ENCODE measurements at places on chromosomes 11 and 22.

- DNase-seq, result no peak
Observed at GRCh38 chr11:11604370-11604990, 17.3 kb downstream of the GALNT18 start.

GRCh38 chr22:46053563-46054090 lies 76.7 kb upstream of the WNT7B start:
- peak; percentile 43 for DNase-seq

DNA sequence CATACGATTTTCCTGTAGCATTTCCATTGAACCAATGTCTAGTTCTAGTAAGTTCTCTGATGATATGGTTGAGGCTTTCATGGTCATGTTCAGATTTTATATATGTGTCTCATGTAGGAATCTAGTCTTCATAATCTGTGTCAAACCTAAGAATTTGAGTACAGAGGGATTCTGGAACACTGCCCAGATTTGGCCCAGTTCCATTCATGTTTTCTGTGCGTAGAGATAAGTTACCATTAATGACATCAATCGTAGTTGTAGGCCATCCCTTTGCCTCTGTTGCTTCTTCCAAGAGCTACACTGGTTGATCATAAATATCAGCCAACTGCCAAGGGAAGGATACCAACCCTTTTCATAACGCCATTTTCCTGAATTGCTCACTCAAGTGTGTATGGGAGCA lies 23.3 kb downstream of the ST3GAL4 start:
- DNase-seq, result no peak

DNA sequence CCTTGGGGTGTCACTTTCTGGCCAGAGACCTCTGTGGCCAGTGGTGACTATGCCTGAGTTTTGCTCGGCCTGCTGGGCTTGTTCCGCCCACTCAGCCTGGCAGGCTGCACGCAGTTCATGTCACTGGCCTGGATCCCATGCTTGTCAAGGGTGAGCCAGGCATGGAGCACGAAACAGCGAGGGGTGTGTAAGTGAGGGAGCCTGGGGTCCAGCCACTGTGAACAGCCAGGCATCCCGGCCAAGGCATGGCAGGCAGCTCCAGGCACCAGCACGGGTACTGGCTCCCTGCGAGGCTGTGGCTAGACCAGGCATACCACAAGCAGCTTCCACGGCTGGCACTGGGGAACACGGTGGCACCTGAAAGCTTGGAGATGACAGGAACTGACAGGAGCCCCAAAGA lies 214.3 kb downstream of the LRRC4C start:
- no peak for DNase-seq

DNA sequence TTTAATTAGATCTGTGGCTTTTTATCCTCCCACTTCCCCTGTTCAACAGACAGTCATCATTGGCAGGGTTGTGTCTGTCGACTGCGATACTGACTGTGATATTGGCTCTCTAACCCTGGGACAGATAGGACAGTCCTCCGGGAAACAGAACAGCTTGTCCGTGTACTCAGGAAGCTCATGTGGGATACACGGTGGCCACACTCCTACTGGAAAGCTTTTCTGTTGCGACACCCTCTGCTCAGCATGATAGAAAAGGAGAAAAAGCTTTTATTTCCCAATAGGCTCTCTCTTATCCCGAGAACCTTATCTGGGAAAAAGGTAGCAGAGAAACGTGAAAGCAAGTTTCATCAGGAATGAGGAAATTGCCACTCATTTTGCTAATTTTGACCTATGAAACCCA lies 60.4 kb upstream of the HSPA8 start:
- no peak for DNase-seq

- no peak for DNase-seq
Observed at GRCh38 chr11:96259134-96259830, 83.7 kb downstream of the MAML2 start.

GRCh38 chr11:23473782-23474181 lies 613.5 kb upstream of the CCDC179 start:
- DNase-seq, result no peak

DNA sequence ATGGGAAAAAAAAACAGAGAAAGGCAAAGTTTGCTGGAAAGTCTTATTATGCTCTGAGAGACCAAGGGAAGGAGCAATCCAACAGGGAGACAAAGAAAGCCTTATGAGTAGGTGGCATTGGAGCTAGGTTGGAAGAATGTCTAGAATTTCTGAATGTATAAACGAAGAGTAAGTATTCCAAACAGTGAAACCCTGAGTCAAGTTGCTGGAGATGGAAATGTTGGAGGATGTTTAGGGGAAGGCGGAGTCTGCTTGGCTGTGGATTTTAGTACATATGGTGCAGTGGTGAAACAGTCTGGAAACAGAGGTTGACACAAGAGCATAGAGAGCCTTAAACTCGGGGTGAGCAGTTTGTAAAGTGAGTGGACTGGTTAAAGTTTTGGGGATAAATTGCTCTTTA lies 314.8 kb upstream of the CADM1 start:
- no peak for DNase-seq

- DNase-seq, result no peak
Observed at GRCh38 chr22:38481162-38481870, 13.4 kb downstream of the KDELR3 start.

DNA sequence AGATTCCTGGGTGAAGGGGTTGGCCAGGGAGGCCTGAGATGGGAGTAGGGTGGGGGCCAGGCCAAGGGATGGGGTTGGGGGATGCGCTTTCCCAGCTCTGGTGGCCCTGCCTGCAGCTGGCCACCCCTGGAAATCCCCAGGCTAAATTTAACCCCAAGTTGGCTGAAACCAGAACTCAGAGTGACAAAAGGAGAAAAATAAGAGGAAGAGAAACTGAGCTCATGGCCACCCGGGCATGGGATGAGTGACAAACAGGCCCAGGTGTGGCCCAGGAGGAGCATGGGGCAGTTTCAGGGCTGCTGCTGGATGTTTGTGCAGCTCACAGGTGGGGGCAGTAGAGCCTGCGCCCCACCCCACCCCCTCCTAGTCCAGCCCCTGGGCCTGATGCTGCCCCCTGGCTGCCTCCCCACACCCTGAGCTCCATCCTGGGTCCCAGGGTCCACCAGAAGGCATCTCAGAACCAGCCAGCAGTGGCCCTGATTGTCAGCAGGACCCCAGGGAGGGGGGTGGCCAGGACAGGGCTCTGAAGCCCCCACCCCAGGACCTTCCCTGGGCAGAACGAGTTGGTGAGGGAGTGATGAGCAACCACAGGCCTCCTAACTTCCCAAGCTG lies 48.0 kb downstream of the IGLL5 start:
- no peak for DNase-seq

GRCh38 chr11:62680825-62681240 lies 2.0 kb upstream of the UBXN1 start:
- no peak for DNase-seq

- no peak for DNase-seq
Observed at GRCh38 chr22:19730198-19730597, 6.9 kb downstream of the GP1BB start.

- no peak for DNase-seq
Observed at GRCh38 chr22:44181912-44182587, 1.3 kb downstream of the PARVG start.

DNA sequence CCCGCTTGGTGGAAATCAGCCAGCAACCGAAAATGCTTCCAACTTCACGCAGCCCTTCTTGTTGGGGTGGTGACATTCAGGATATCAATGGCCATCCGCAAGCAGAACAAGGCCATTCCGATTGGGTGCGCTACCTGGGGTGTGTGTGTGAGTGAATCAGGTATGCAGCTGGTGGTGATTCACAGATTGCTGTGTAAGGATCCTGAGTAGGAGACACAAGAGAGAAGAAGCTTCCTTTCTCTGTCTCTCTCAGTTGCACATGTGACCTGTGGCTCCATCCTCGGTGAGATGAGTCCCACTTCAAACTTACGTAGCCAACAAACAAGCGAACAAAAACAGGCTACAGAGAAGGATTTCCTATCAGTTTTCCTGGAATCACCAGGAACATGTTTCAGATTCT lies 9.6 kb upstream of the TMEM184B start:
- no peak for DNase-seq

- no peak for DNase-seq
Observed at GRCh38 chr11:126723665-126724045, 276.9 kb downstream of the KIRREL3 start.

DNA sequence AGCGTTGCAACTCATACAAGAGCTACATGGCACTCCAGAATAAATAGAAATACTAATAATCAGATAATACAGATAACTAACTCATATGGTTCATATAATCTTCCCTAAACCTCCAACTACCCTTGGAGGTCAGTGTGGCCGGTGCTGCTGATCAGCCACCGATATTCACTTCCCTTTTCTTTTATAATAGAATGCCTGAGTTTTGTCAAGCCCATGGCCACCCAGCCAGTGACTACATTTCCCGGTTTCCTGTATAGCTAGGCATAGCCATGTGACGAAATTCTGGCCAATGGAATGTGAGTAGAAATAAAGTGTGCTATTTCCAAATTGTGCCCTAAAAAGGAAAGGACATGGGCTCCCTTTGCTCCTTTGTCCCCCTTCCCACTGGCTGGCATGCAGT lies 5.9 kb upstream of the CAT start:
- DNase-seq, result no peak

- no peak for DNase-seq
Observed at GRCh38 chr11:12800032-12800671, 125.9 kb downstream of the TEAD1 start.

GRCh38 chr11:132408877-132409276 lies 1038.5 kb downstream of the NTM start:
- no peak for DNase-seq

- DNase-seq, result no peak
Observed at GRCh38 chr11:64244966-64245365, 1.8 kb downstream of the PPP1R14B start.

GRCh38 chr11:118634431-118635236 lies 27.2 kb downstream of the PHLDB1 start:
- no peak for DNase-seq

GRCh38 chr11:117868815-117869561 lies 7.5 kb downstream of the FXYD6 start:
- no peak for DNase-seq

- no peak for DNase-seq
Observed at GRCh38 chr11:118071416-118072030, 5.4 kb upstream of the TMPRSS4 start.

DNA sequence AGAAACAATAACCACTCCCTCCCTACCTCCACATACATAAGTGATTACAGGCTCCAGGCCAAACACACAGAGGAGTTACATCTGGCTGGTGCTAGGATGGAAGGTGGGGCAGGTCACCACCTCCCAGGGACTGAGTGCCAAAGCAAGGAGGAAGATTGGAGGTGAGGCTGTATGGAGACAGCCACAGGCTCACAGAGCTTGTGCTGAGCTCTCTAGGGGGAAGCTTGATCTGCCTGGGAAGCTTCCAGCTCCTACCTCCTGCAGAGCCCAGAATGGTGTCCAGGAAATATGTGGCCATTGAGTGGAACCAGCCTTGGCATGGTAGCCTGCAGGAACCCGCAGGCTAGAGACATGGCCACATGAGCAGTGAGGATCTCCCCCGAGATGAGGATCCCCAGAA lies 3.6 kb upstream of the MED15 start:
- DNase-seq, result no peak

GRCh38 chr11:20274031-20274430 lies 89.5 kb upstream of the HTATIP2 start:
- no peak for DNase-seq

DNA sequence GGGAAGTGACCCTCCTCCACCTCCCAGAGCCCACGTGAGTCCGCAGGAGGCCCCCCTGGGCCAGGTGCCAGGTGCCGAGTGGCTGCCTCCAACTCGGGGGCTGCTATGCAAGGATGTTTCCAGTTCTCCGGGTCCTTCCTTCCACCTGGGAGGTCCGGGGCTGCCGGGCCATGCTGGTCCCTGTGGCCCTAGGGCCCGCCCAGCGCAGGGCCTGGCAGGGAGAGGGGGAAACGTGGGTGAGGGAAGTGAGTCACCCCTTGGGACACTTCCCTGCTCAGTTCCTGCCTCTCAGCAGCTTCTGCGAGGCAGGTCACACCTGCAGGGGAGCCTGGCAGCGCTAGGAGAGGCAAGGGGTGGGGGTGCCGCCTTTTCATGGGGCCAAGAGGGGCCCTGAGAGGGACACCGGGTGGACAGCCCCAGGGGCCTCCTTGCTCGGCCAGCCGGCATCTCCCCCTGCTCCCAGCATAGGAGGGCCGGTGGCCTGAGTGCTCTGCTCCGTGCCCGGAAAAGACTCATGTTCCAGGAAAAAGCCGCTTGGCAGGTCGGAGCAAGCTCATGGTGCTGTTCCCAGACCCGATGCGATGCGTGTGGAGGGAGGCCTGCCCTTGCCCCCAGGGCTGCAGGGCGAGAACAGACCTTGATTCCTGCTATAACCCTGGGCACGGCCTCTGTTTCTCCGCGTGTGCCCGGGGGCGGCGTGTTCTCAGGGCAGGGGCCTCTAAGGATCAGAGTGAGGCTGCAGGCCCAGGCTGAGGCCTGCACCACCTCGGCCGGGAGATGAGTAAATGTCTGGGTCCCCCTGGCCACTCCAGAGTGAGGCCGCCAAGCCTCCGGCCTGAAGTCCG lies 30.3 kb upstream of the WNT7B start:
- DNase-seq, result no peak

- DNase-seq, result no peak
Observed at GRCh38 chr22:38937036-38937435, 20.4 kb upstream of the APOBEC3A start.

- no peak for DNase-seq
Observed at GRCh38 chr22:24180316-24181087, 785 bp upstream of the SUSD2 start.

GRCh38 chr22:47596176-47596690 lies 833.8 kb downstream of the TBC1D22A start:
- no peak for DNase-seq

DNA sequence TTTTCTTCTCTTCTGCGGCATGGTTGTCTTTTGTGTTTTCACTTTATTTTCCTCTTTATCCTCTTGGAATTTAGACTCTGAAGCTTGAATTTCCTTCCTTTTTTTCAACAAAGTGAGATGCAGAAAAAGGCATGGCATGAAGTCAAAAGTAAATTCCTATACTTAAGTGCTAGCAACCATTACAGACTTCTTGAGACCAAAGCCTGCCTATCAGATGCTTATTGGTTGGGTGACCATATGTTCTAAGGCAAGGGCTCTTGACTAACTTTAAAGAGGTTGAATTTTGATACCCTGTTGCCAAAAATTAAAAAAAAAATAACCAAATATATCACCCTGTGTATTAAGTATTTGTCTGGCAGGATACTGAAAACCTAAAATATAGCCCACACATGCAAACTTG lies 237.4 kb downstream of the TMEM135 start:
- no peak for DNase-seq

GRCh38 chr11:115916608-115917007 lies 412.4 kb upstream of the CADM1 start:
- DNase-seq, result no peak

- DNase-seq, result no peak
Observed at GRCh38 chr11:121488641-121489040, 35.9 kb upstream of the SORL1-AS1 start.

- DNase-seq, result peak; percentile 33
Observed at GRCh38 chr11:765025-765801, 12.1 kb downstream of the GATD1 start.

- DNase-seq, result no peak
Observed at GRCh38 chr11:79110796-79111195, 330.0 kb downstream of the TENM4 start.

- DNase-seq, result no peak
Observed at GRCh38 chr11:20016526-20016925, 143.7 kb downstream of the DBX1 start.

Measured in stimulated activated CD8-positive, alpha-beta memory T cell treated with anti-CD3 and anti-CD28 coated beads, Interleukin-2, amount 100 ng/mL, for 1 hour (primary cell).